Calu3 (cell line): ENCODE measurements at places on chromosomes 3 and 15. TPM values are rescaled to one million over a fixed set of nuclear protein-coding genes. Genes with fewer than 3 reads are reported as not detected.
A peak's percentile ranks its signal among the peaks of the same experiment; 100 is the strongest.

IFRD2 gene
- total RNA-seq = 121 TPM in 2 replicates

PAK6 gene
- 7.0 and 7.1 TPM in 2 replicates for total RNA-seq

PP2D1 gene
- total RNA-seq = not detected in 2 replicates

SCAANT1 gene
- not detected in 2 replicates for total RNA-seq

CMTM6 gene
- 89.8 and 107 TPM in 2 replicates for total RNA-seq

FURIN gene
- total RNA-seq = 61.7 and 76.6 TPM in 2 replicates

TMEM40 gene
- total RNA-seq = 0.42 and 0.98 TPM in 2 replicates

LIPC gene
- total RNA-seq = 0.49 TPM in 1 of 2 replicates, not detected in the other

GABPB1 gene
- 25.6 and 33.0 TPM in 2 replicates for total RNA-seq

STIMATE gene
- total RNA-seq = 11.7 and 13.3 TPM in 2 replicates

CCR8 gene
- not detected in 2 replicates for total RNA-seq

LYZL4 gene
- not detected in 2 replicates for total RNA-seq

CCDC9B gene
- total RNA-seq = 85.6 and 102 TPM in 2 replicates

ATP8B4 gene
- total RNA-seq = 0.24 and 0.61 TPM in 2 replicates

CHAC1 gene
- total RNA-seq = 5.0 and 5.2 TPM in 2 replicates

CHRNA7 gene
- 2.0 and 2.4 TPM in 2 replicates for total RNA-seq

GRCh38 chr3:41681479-41681878, 280.4 kb downstream of the ULK4 start:
- DNase-seq = no peak

- DNase-seq = peak; percentile 55
Measured at GRCh38 chr3:143951351-143951971, 20.2 kb upstream of the DIPK2A start.

- no peak for DNase-seq
Measured at GRCh38 chr3:29004885-29005599, 275.8 kb upstream of the RBMS3 start.

DNA sequence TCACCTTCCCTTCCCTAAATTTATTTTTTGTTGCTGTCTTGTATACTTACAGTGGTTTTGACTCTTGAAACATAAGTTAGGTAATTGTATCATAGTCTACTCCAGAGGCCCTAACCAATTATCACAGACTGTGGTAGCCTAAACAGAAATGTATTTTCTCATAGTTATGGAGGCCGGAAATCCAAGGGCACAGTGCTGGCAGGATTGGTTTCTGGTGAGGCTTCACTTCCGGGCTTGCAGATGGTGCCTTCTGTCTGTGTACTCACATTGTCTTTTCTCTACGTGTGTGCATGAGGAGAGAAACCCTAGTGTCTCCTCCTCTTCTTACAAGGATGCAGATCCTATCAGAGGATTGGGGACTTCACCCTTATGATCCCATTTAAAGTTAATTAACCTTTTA, 290.2 kb upstream of the KCNMB2 start:
- DNase-seq = no peak

DNA sequence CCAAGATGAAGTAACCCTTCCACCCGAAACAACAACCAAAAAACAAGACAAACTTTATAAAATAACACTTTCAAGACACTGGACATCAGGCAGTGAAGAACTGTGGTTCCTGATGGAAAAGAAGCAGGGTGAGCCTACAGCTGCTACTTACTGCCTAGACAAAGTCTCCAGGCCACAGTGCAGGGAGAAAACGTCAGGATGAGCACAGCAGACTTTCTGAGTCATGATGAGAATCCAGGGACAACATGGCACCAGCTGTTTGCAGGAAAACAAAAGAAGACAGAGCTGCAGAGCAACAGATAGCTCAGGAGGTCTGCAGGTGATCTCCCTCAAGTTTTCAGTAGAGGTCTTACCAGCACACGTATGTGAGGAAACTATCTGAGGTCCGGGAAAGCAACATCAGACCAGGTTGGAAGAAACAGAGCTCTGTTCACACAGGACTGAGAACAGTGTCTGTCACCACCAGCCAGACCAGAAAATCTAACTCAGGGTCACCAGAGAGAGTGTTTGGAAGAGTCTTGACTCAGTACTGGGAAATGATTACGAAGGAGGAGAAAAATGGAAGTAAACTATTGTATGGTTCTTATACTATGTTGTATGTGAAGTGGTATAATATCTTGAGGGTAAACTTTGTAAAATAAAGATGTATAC, 108.9 kb downstream of the ANO10 start:
- DNase-seq = no peak

- DNase-seq = no peak
Measured at GRCh38 chr3:63437858-63438257, 159.8 kb downstream of the SYNPR start.

GRCh38 chr15:59296181-59296617, 76.5 kb downstream of the MYO1E start:
- DNase-seq = no peak

- no peak for DNase-seq
Measured at GRCh38 chr3:42148982-42149432, 57.9 kb downstream of the TRAK1 start.

- no peak for DNase-seq
Measured at GRCh38 chr15:68209735-68210408, 4.7 kb upstream of the CALML4 start.

GRCh38 chr3:134314588-134315285, 59.5 kb downstream of the AMOTL2 start:
- no peak for DNase-seq

DNA sequence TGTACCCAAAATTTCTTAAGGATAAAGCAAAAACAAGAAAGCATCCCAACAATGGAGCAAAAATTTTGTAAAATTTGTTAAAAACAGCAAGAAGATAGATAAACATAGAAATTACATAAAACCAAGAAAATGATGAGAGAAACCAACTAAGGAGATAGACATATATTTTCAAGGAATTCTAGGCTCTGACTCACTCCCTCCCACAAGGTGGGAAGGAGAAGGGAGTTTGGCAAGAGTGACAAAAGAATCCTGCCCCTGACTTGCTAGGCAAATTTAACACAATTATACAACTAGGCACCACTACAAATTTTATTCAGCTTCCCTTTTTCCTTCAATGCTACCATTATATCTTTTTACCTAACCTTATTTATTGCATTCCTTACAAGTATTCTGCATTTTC, 70.9 kb downstream of the MYO9A start:
- no peak for DNase-seq

DNA sequence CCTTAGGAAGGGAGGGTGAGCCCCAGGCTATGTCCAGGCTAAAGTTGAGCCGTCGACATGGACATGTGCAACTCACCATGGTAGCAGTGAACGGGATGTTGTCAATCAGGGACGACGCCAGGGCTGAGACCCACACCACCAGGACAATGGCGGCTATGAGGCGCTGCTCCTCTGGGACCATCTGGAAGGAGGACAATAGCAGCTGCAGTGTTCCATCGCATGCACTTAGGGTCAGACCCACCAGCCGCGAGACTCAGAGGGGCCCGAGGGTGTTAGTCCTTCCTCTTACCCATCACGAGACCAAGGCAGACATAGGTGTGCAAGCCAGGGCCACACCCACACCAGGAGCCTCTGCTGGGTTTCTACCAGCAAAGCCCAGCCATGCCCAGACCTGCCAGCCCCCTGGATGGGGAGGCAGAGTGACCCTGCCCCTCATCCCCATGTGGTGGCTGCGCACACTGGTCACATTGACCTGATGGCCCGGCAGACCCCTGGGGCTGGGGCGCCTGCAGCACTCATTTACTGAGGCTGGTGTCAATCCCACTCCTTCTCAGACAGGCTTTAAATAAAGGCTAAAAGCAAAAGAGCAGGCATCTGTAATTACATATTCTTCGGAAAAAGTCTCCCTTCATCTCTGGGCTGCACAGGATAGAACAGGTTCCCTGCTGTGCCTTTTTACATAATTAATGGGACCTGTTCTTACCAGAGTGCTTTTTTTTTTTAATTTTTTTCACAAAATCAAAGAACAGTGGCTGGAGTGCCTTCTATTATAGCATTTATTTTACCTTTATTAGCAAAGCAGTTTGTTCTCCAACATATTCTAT, 227.8 kb downstream of the OCA2 start:
- DNase-seq = no peak

DNA sequence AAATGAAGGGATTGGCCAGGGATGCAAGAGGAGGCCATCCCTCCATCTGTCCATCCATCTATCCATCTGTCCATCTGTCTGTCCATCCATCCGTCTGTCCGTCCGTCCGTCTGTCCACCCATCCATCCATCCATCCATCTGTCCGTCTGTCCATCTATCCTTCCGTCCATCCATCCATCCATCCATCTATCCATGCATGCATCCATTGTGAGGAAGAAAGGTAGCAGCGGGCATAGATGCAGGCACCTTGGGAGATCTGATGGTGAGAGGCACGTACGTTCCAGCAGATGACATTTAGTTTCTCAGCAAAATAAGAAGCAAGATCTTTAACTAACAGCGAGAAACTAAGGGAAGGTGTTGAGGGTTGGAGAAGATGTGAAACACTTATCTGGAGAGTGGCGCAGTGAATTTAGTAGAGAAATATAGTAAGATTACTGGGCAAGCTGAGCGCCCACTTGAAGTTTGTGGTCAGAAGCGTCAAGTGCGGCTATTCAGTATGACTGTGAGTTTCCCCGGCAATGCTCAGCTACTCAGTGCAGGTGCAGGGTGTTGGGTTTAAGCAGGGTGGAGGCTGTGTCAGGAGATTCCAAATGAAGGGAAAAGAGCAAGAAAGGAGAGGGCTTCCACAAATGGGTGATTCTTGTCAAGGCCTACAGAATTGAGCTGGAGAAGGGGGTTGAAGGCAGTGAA, 22.4 kb upstream of the SRP14 start:
- no peak for DNase-seq

GRCh38 chr3:150362515-150363302, 45.4 kb upstream of the TSC22D2 start:
- no peak for DNase-seq

DNA sequence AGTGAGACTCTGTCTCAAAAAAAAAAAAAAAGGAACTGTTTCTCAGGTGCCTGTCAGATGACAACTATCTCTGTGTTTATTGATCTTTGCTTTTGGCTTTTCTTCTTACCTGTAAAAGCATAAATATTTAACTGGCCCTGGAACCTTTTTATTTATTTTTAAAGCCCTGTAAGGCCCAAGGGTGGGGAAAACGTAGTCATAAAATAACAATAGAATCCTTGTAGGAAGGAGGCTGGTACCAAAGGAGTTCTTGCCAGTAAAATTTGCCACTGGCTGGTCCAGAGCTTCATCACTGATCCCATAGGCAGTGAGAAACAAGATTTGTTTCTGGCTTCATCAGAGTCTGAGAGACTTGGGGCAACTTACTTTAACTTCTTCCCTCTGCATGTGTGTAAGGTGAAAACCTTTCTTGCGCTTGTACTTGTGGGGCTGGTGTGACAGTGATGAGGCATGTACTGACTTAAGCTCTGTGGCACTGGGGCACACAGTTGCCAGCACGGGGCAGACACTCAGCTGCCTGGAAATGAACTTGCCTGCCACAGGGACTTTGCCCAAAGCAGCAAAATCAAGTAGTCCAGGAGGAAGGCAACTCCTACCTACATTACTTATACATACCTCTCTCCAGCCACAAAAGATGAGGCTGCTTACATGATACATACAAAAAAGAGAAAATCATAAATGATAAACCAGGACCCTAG, 19.6 kb downstream of the B4GALT4 start:
- no peak for DNase-seq

DNA sequence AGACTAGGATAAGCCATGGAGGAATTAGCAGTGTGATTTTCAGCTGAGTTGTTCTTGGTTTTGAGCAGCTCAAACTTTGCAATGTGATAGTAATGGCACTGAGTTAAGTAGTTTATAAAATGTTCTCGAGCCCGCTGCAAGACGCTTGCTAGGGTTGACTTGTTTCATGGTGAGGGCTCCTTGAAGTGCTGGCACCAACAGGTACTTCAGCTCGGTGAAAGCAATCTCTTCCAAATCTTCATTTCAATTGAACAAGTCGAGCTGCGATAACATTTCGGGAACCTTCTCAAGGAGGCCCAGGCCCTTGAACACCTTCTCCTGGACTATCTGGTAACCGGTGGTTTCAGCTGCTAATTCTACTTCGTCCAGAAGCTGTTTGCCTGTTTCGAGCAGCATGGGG, 50.8 kb upstream of the DYNC1LI1 start:
- DNase-seq = no peak

DNA sequence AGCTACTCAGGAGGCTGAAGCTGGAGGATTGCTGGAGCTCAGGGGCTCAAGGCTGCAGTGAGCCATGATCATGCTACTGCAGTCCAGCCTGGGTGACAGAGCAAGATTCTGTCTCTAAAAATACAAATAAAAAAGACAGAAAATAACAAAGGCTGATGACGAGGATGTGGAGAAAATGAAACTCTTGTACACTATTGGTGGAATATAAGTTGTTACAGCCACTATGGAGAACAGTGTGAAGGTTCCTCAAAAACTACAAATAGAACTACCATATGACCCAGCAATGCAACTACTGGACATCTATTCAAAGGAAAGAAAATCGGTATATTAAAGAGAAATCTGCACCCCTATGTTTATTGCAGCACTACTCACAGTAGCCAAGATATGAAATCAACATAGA, 526.7 kb upstream of the NAALADL2 start:
- no peak for DNase-seq

DNA sequence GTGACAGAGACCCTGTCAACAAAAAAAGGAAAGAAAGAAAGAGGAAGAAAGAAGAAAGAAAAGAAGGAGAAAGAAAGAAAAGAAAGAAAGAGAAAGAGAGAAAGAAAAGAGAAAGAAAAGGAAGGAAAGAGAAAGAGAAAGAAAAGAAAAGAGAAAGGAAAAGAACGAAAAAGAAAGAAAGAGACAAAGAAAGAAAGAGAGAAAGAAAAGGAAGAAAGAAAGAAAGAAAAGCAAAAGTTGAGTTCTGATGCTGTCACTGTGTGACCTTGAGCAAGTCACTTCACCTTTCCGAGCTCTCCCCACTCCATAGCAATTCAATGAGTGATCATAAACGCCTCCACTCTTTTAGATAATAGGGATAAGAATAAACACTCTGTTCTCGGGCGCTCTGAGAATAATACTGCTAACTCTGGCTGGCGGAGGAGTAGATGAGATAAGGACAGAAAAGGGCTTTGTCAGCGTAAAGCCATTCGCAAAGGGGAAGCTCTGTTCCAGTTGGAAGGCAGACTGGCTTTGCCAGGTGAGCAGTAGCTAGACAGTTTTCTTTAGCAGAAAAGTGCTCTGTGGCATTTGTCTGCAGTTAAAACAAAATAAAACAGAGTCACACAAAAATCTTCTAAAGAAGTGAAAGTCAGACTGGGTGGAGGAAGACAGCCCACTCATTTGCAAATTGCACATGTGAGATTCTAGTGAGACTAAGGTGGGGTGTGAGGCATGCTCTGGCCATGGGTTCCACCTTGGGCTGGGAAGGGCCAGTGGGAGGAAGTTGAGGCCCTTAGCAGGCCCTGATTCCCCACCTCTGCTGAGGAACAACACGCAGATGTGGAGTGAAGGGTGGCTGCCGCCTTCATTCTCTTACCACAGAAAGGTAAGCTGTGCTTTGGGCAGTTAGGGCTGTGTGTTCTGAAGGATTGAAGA, 9.6 kb upstream of the FLNB start:
- peak; percentile 39 for DNase-seq

DNA sequence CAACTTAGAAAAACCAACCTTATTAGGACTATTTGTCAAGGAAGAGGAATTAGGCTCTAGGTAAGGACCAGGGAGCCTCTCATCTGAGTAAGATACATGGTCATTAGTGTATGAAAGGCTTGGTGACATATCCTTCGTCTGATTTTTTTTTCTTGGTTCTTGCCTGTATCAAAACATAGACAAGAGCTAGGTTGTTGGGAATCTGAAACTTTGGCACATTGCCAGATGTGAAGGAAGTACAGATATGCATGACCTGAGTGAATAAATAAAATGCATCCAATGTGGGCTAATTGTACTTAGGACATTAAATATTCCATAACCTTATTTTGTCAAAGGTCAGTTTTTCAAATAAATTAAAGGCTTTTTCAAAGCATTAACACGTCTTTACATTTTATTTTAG, 151.8 kb downstream of the SYNPR start:
- no peak for DNase-seq

GRCh38 chr3:128472449-128473179, 5.9 kb upstream of the DNAJB8 start:
- no peak for DNase-seq
